ENCODE measurements at places on chromosomes 5 and 9.

DNA sequence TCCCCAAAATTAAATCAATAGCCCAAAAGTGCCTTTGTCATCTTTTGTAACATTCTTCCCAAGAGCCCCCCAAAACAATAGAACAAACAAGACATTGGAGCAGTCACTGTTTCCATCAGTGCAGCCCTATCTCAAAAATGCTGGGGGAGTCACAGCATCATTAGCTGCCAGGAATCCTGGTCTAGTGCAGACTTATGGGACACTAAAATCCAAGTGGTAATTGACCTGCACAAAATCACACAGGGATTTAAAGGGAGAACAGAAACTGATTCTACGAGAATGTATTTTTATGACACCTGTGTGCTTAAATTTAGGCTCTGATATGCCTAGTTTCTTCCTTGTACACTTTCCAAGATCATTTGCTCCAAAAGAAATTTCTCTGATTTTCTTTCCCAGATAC lies 172.9 kb downstream of the GLIS3 start:
- no peak for DNase-seq

DNA sequence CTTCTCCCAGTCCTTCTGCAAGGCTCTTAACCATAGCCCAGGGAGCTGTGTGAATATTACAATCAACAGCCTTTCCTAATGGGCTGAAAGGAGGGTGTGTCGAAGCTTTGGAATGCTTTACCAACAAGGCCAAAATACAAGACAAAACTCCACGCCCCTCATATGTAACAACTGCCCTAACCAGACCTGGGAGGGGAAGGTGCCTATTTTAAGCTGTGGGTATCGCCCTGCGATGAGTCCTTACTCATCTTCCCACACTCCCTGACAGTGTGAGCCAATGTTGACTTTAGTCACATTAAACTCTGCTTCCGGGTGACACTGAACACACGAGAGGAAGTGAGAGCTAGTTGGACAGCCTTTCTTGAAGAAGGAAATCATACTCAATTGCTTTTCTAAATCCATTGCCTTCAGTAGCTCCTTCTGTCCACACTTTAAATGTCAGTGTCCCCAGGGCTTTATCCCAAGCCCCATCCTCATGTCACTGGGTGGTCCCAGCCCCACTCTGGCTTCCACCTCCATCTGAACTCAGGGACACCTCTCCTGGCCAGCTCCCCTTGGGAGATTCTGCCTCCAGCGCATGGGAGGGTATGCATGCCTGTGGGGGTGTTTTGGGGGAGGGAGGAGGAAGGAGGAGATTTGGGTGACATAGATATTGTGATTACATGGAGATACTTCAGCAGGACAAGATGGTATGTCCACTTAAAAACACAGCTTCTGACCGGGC lies 6.5 kb upstream of the TBC1D9B start:
- DNase-seq: no peak

DNA sequence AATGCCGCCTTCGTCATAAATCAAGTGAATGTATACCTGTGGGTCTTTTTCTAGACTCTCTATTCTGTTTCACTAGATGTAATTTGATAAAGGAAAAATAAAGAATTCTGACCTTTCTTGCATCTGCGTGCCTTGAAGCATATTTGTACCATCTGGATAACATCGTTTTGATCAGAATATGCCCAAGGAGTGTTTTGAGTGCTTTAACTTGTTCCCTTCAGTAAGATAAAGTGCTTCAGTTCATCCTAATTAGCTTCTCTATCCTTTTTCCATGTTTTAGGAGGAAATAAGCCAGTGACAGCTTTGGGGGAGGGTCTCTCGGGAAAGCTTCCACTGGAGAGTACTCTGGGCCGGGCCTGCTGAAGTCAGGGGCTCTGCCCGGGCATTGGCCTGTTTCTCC lies 113.5 kb upstream of the DAP start:
- no peak for DNase-seq

DNA sequence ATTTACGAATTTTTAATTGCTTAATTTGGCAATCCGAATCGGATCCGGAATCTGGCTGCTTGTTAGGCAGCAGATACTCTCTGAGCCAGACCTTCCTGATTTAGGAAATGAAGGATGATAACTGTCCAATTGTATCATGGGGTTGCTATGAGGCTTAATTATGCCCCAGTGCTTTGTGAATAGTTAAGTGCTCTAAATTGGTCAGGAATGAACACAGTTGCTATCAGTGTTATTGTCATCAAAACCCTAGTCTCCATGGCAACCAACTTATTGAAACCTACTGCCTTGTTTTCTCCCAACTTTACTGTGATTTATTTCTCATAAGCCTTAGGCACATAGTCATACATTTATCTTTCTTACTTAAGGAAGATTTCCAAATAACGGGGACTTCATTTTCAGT lies 47.9 kb downstream of the MAMDC2 start:
- no peak for DNase-seq

DNA sequence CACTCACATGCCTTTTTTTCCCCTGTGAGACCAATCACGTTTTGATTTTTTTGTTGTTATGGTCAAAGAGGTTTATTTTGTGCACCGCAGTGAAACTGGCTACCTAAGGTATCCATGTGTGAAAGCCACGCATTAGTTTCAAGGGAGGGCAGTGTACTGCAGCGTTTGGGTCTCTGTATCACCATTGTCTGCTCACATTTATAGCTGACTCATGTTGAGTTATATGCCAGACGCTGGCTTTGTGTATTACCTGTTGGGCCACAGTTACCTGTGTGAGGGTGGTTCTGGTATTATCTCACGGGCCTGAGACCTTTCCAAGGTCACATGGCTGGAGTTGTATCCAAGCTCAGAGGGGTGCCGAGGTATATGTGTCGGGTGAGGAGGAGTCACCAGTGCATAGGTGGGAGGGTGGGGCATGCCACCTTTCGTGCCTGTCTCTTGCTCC lies 75.8 kb downstream of the ARHGAP26 start:
- no peak for DNase-seq

DNA sequence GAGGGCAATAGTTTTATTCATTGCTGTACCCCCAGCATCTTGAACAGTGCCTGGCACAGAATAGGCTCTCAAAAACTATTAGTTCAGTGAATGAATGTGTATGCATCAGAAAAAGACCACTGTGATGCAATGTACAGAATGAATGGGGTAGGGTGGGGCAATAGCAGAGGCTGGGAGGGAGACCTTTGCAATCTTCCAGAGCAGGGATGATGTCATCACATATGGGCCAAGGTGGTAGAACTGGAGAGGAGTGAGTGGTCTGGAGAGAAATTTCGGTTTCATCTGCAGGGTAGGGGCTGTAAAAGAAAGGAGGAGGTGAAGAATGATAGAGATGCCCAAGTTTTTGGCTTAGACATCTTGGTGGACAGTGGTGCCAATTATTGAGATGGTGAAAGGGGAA lies 23.4 kb upstream of the ARAP3 start:
- DNase-seq: no peak

Data from NCI-H446 treated with DMSO at 0.1 percent for 48 hours (cell line).